ENCODE measurements at places on chromosomes 3 and 15. TPM values are rescaled to one million over a fixed set of nuclear protein-coding genes. Genes with fewer than 3 reads are reported as not detected.

The GOLGA8S gene
- total RNA-seq, result not detected

The C2CD4B gene
- total RNA-seq, result not detected

The CPNE9 gene
- not detected for total RNA-seq

GRCh38 chr3:183799461-183799860 lies 25.9 kb downstream of the MAP6D1 start:
- no peak overlapping the region for H3K27ac ChIP-seq
- H3K4me1 ChIP-seq, result no peaks in the 10 kb centered on the region
- DNase-seq, result no peak
